GM12878 (cell line): ENCODE measurements at places on chromosomes 2 and 18.

DNA sequence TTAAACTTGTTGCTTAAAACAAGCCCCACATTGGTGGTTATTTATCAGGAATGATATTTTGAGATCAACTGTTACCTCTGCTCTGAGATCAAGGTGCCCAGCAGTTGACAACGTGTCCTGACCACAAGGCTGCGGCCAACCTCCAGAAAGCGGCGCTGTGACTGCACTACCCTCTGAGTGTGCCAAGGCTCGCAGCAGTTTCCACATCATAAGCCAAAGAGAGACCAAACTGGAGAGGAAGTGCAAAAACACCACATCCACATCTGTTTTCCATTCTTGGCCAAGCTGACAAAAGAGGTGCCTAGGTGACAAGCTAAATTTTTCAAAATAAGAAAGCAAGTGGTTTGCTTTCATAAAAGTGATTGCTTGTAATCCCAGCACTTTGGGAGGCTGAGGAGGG is 410.8 kb upstream of the POU3F3 start:
- no peak for DNase-seq

DNA sequence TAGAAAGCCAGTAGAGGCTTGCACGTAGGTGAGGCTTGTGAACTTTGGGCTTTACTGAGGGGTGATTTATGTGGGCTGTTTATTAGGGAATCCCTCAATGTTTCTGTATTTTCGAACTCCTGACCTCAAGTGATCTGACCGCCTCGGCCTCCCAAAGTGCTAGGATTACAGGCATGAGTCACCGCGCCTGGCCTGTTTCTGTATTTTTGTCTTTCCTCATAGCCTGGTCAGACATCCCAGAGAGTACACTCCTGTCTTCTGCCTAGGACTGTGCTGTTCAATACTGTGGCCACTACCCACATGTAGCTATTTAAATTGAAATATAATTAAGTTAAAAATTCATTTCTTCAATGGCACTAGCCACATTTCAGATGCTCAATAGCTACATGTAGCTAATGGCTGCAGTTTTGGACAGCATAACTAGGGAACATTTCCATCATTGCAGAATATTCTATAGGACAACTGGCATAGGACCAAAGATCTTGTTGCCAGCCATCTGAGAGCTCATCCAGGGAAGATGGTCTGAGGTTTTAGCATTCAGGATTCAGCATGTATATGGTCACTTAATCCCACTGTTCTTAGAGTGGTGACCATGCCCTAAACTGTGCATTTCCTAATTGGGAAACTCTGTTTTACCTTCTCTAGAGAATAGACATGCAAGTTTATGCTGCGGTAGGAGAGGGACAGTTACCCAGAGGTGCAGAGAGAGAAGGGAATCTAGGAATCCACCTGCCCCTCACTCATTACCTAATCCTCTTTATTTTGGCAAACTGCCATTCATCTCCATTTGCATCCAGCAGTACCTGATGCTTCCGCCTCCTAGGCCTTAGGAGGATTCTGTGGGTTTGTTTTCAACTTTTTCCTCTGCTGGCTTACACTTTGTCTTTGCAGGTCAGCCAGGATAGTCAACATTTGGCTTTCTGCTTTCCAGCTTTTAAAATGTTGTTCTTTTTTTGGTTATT is 64.4 kb downstream of the LCLAT1 start:
- DNase-seq: no peak

GRCh38 chr2:86703704-86704361 is 16.3 kb upstream of the RMND5A start:
- no peak for DNase-seq

DNA sequence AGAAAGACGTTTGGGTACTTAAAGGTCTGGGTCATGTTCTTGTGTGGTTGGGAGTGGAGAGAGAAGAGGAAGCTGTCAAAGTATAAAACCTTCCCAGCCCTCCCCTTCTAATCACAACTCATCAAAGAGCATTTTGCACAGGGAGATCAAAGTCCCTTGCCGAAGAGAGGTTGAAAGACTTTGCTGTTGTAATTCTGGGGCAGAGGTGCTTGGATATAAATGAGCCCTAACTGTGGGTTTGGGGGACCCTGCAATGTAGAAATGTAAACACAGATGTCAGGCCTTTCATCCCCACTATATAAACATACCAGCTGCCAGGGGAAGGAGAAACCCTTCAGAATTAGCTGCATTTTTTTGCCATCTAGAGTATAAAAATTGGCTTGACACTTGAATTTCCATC is 182.1 kb downstream of the ETAA1 start:
- no peak for DNase-seq

- no peak for DNase-seq
These were observed 713.7 kb downstream of the TSN start for GRCh38 chr2:122469147-122469546.

DNA sequence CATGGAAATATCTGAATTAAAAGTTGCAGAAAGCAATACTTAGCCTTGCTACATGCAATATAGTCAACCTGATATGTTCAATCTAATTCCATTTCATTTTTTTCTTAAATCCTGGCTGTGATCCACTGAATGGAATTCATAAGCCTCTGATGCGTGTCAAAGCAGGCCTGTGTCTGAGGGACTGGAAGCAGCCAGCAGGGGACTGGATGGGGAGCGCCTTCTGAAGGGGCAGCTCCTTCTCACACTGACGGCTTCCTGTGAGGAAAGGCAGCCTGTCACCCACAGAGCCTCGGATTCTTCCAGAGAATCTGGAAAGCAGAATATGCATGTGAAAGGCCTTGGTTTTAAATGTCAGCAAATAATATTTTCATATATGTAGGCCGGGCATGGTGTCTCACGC is 73.5 kb downstream of the KCNF1 start:
- DNase-seq: no peak

DNA sequence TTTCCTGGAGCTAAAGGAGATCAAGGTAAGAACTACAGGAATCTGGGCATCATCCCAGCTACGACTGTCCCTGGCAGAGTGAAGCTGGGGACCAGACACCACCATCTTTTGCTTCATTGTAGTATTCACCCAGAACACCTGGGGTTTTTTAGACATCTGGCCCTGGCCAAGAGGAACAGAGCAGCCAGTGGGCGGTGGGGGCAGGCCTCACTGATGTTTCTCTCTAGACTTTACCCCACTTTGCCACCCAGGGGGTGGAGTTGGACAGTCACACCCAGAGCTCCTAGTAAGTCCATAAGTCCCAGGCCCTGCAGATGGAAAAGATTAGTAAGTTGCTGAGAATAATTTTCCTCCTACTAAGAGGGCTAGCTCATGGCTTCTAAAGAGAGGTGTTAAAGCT is 39.6 kb downstream of the MARCO start:
- DNase-seq: no peak

DNA sequence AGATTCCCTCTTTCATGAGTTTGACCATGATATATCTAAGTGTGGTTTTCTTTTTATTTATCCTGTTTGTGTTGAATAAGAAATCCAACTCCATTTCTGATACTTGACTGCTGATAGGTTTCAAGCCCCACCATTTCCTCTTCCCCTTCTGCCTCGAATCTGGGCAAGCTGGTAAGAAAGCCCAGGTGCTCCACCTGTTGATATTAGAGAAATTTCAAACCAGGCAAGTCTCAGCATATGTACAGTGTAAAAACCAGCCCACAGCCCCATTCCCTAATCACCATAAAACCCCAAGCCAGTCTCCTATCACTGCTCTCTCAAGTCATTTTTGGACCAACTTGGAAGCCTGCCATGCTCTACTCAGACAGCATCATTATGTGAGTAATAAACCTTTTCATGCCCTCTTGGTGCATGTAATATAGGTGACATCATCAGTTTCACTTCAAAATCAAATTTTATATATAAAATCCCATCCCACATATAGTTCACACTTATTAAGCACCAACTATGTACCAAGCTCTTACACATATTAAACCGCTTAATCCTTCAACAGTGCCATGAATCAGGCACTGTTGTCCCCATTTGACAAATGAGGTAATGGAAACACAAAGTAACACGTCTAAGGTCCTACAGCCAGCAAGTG is 46.6 kb downstream of the SMAD2 start:
- no peak for DNase-seq

DNA sequence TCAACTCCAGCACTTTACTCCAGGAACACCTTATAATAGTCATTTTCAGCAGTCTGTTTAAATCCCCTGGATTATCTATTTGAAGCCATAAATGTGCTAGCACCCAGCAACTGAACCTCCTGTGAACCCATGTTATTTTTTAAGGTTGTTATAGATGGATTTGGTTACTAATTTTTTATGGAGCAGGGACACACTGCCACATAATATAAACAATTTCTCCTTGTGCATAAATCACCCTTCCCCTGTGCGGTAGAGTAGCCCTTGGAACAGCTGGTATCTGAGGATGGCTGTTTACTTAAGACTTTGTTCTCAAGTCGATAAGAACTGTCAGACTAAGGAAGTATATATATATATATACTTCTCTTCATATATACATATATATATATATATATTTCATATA is 367.4 kb downstream of the EPHA4 start:
- DNase-seq: no peak

DNA sequence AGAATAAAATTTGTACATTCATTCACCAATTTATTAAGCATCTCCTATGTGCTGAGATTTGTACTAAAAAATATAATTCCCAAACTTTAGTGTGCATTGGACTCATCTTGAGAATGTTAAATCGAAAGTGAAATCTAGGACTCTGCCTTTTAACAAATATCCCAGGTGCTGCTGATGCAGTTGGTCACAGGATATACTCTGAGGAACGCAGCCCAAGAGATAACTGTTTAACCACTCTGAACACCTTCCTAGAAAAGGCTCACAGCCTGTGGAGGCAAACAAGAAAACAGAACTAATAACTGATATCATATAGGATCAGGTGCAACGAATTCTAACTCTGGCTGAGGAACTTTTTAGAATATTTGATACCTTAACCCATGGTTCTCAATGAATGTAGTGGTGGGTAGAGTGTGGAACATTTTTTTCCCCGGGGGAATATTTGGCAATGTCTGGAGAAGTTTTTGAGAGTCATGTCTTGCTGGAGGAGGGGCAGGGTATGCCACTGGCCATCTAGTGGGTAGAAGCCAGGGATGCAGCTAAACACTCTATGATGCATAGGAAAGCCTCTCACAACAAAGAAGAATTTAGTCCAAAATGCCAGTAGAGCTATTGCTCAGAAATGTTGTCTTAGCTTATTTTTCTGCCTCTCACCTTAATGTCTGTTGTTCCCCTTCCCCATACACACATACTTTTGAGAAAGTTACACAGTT is 96.5 kb downstream of the EHBP1 start:
- no peak for DNase-seq

GRCh38 chr18:24878289-24878688 is 417.9 kb downstream of the HRH4 start:
- no peak for DNase-seq

DNA sequence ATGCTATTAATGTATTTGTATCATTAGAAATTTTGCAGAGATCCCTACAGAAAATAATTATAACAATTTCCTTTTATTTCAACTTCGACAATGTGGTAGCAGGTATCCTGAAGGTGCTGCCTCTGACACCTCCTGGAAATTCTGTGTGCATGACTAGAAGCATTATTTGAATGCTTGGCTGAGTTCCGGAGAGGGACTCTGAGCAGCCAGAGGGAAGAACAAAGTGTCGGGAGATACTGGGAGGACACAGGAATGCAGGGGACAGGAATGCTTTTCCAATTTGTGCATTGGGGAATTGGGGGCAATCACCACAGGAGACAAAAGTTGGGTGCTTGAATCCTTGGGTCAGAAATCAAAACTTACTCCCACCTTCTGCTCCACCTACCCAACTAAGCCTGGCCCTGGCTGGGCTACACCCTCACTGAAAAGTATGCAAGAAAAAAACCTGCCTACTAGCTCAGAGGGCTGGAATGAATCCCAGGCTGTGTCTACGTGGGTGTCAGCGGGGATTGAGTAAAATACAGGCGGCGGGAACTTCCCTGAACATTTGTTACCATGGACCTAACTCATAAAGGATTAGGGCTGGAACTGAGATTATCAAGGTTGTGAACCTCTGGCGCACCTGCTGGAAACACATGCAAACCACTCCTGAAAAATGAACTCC is 299.3 kb downstream of the SOX11 start:
- no peak for DNase-seq

GRCh38 chr2:121160366-121160765 is 124.6 kb downstream of the TFCP2L1 start:
- no peak for DNase-seq

DNA sequence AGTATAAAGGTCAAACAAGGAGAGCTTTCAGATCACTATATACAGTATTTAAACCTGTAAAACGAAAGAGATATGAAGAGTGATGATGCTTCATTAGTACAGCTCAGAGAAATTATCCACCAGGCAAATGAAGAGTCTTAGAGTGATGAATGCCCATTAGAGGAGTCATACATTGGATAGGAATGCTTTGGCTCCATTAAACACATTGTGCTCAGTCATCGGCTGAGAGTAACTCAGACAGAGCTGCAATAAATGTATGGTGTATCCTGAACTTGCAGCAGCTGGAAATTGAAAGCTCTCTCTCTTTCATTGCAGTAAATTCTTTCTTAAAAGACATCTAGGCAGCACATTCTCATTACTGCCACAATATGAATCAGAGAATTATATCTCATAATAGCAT is 340.8 kb upstream of the SPHKAP start:
- no peak for DNase-seq

DNA sequence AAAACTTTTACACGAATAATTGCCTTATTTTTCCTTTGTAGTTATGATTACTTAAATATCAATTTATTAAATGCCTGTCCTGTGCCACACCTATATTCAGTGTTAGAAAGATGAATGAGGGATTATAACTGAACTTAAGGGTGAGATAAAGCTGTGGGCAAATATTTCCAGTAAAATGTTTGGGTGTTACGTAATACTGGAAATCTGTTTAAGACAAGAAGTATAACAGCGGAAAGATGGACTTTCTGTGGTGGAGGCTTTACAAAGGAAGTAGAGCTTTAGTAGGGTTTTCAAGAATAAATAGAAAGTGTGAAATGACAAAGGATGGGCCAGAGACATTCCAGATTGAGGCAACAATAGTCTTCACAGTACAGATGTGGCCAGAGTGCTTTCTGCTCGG is 927.0 kb downstream of the DPP10 start:
- DNase-seq: no peak

- DNase-seq: no peak
These were observed 50.5 kb downstream of the DDX1 start for GRCh38 chr2:15642011-15642814.

GRCh38 chr2:73268830-73269685 is 15.2 kb downstream of the FBXO41 start:
- no peak for DNase-seq

- DNase-seq: no peak
These were observed 8.1 kb upstream of the TMEM200C start for GRCh38 chr18:5903386-5903785.

DNA sequence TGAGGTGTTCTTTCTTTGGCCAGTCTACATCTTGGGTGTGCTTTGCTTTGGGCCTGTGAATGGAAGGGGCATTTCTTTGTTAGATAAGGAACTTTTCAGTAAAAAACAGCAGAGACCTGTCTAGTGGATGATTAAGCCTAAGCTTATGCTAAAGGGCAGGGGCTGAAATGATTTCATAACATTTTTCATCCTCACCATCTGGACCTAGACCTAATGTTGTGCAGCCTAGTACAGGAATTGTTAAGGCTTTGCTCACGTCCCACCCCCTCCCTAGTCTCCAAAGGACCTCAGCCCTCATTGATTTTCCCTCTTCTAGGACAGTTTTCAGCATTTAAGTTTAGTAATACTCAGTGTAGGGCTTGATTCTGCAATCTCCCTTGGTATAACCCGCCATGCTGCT is 111.8 kb downstream of the PRKCE start:
- no peak for DNase-seq

- DNase-seq: no peak
These were observed 16.8 kb upstream of the AGFG1 start for GRCh38 chr2:227455200-227455599.
